ENCODE measurements at places on chromosomes 2 and 18.

GRCh38 chr2:122451040-122451439 is 695.6 kb downstream of the TSN start:
- no peak for DNase-seq

DNA sequence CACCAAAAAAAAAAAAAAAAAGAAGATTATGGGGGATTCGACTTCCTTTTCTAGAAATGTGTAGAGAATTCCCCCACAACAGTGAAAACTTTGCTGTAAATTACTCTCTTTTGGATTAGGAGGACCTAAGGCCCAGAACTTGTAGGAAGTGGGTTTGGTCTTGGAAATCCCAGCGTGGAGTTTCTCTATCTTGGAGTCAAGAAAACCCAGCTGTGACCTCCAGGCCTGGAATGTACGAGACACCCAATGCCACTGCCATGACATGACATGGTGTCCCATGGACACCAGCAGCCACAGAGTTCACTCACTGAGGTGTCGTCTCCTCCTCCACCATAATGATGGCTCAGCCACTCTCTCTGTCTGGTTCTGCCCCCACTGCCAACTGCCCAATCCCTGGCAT is 202.3 kb downstream of the ALPK2 start:
- no peak for DNase-seq

DNA sequence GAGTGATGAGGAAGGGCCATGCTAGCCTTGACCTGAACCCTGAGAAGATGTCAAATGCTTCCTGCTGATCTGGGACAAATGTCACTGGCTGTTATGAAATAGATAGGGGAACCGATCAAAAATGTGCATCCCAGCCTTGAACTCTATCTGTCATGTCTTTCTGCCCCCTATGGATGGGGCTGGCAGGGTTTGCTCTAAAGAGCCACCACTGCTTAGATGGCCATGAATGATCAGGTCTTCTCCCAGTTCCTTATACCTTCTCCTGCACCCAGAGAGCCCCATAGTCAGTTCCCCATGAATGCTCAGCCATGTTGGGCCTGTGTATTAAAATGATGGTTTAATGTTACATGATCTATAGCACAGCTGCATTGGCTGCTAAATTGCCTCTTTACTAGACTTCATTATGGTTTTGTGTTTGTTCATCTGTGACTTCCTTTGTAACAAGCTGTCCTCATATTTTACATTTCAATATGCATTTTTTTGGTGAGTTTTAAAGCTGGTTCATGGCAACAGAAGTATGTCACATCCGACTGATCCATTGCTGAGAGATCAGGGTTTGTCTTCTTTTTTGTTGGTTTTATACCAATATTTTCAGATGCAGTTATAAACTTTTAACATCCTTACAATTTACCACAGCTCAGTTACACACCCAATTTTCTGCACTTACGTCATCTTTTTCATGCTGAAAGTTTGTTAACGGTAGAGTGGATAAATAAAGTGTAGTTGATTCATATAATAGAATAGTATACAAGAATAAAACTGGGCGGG is 56.3 kb upstream of the SMAD2 start:
- no peak for DNase-seq

GRCh38 chr18:73292156-73292555 is 424.4 kb upstream of the NETO1 start:
- DNase-seq, result no peak

GRCh38 chr2:203440671-203441070 is 94.4 kb downstream of the RAPH1 start:
- no peak for DNase-seq

GRCh38 chr2:217393585-217394032 is 533.7 kb upstream of the TNP1 start:
- no peak for DNase-seq

DNA sequence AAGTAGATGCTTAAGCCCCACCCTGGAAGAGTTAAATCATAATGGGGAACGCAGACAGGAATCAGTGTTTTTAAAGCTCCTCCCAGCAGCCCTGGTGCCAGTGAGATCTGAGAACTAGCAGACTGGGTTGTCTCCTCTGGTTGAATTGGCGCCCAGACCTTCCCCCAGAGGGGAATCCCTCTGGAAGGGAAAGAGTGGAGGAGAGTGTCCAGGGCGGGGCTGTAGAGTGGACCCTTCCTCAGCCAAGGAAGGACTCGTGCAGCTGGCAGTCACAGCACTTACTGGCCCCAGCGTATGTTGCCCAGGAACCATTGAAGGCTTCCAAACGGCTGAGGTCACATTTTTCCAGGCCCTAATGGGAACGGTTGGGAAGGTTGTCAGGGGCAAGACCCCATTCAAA is 62.5 kb downstream of the TGOLN2 start:
- DNase-seq, result no peak

DNA sequence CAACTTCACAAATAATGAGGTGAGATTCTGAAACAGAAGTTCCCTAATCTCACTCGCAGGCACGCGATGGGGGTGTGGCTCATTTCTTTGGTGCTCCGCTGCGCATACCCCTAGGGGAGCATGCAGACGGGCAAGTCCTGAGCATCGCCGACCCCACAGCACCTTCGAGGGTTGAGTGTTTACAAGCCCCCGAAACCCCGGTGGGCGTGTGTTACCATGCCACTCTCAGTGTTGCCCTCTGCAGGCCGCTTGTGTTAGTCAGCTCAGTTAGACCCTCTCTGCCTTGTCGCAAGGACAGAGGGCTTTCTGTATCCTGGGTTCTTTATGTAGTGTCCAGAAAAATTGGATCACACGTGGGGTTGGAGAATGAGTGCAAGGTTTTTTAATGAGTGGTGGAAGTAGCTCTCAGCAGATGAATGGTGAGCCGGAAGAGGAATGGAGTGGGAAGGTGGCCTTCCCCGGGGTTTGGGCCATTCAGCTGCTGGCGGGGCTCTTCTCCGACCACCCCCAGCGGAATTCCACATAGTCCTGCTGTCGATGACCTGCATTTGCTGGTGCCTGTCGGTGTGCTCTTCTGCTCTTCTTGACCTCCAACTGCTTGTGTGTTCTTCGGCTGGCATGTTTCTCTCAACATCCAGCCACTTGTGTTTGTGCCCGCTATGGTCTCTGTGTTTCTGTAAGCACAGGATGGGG is 191.3 kb downstream of the RPRM start:
- peak; percentile 4 for DNase-seq

GRCh38 chr2:150811259-150811855 is 323.9 kb upstream of the RND3 start:
- DNase-seq, result no peak

- DNase-seq, result no peak
These were observed 137.6 kb downstream of the HDAC4 start for GRCh38 chr2:239263231-239263630.

- no peak for DNase-seq
These were observed 10.4 kb downstream of the WDR7 start for GRCh38 chr18:56661360-56662062.

DNA sequence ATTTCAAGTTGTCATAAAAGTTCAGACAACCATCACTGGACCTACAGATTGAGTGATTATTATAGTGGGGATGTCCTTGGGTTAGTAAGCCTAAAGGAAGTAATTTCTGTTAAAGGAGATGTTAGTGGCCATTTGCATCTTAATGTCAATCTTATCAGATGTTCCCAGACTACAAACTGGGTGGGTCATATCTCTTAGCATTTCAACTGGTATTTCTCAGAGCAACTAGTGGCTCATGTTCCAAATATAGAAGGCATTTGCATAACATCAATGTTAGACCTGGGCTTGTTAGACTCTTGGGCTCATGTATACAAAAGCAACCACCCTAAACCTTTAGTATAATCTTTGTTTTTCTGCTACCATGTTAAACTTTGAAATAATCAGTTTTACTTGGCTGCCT is 17.9 kb downstream of the PLEKHA3 start:
- DNase-seq, result no peak

DNA sequence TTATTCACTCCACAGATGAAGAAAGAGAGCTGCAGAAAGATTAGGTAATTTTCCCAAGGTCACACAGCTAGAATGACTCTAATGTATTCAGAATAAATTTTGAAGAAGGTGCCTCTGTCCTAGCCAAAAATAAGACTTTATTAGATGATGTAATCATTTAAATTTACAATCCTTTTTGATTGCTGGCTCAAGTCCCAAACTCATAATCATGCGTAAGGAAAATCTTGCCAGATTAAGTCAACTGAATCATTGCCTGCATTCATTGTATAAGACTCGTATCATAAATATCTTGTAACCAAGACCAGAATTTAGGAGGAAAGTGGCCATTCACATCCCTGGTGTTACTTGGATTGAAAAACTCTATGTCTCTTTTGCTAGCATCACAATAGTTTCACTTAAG is 53.1 kb upstream of the STK39 start:
- no peak for DNase-seq

GRCh38 chr2:8316356-8316755 is 365.5 kb upstream of the ID2 start:
- DNase-seq, result no peak

GRCh38 chr2:160918906-160919503 is 241.2 kb upstream of the TANK start:
- DNase-seq, result peak; percentile 41

GRCh38 chr2:79985571-79985970 is 319.0 kb downstream of the LRRTM1 start:
- DNase-seq, result no peak

DNA sequence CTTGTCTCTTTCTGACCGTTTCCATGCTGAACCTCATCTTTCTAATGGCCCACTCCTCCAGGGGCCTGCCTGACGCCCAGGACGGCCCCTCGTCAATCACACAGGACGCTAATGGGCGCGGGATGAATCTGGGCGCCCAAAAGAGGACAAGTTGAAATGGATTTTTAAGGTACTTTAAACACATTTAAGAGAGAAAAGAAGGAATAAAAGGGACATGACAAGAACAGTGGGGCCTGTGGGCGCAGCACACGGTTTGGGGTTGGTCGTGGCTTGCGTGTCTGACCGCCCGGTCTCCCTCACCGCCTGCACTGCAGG is 607 bp upstream of the UBE2F start:
- no peak for DNase-seq

- DNase-seq, result no peak
These were observed 35.4 kb downstream of the ANKRD29 start for GRCh38 chr18:23627321-23627720.

GRCh38 chr2:199467066-199467822 is 9.5 kb upstream of the SATB2 start:
- no peak for DNase-seq

DNA sequence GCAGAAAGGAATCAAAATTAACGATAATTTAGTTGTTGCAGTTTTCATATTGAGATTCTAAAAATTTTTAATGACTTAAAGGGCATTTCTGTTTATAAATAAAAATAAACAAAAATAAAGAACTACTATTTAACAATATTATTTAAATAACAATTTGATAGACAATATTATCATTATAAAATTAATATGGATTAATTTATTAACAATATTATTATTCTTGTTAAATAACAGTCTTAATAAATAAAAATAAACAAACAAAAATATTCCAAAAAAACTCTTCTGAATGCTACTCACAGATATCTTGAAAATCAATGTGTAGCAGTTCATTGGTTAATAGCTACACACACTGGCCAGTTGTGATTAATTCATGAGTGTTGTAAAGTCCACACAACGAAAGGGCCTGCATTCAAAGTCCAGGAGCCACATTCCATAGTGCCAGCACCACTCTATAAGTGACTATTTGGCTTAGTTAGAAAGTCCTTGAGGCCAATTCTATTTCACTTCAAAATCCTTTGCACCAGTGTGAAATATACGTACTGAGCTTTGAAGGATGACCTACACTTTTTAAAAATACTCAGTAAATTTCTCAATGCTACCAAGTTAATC is 117.1 kb downstream of the ZNF521 start:
- DNase-seq, result no peak

- no peak for DNase-seq
These were observed 24.3 kb downstream of the MOCOS start for GRCh38 chr18:36211612-36212065.

DNA sequence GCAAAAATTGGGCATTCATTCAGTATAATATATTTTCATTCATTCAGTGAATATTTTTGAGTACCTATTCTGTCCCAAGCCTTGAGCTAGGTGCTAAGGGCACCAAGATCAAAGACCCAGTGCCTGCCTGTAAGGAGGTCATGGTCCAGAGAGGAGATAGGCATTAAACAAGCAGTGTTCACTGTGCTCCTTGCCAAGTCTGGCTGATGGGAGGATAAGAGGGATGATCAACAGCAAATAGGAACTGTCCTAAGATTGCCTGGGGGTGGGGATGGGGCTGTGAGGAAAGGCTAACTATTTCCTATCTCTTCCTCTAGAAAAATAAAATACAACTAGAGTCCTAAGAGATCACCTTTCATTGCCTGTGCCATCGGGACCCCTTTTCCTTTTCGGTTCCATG is 60.4 kb downstream of the SETBP1 start:
- no peak for DNase-seq

DNA sequence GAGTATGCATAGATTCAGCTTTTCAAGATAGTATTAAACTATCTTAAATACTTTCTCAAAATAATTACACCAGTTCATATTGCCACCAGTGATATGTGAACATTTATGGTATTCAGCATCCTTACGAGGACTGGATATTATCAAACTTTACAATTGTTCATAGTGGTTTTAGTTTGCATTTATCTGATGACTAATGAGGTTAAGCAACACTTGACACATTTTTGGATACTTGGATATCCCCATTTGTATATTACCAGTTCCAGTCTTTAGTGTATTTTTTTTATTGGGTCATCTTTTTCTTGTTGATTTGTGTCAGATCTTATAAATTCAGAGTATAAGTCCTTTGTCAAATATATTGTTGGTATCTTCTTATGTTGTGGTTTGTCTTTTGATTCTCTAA is 128.4 kb downstream of the ASXL3 start:
- no peak for DNase-seq

- no peak for DNase-seq
These were observed 99.1 kb downstream of the MYO3B start for GRCh38 chr2:170276925-170277629.

DNA sequence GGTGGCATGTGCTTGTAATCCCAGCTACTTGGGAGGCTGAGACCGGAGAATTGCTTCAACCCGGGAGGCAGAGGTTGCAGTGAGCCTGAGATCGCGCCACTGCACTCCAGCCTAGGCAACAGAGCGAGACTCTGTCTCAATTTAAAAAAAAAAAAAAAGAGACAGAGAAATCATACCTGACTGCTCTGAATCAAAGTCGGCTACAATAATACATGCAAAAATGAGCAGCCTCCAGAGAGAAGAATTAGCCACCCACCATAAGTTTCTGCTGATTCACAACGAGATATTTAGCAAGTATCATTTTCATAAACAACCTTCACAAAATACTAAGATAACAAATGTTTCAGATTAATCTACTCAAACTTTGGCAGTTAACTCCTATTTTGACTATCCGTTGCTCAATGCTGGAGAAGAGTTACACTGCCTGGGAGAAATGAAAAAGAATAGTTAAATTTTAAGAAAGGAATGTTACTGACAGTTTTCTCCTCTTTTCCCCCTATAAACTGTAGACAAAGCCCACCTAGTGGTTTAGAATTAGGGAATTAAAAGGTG is 1.5 kb downstream of the OSBPL1A start:
- DNase-seq, result no peak

- no peak for DNase-seq
These were observed 158.6 kb downstream of the DYSF start for GRCh38 chr2:71611781-71612527.

All from activated naive CD8-positive, alpha-beta T cell treated with anti-CD3 and anti-CD28 coated beads, Interleukin-2, amount 50 U/mL, for 24 hours (primary cell).